Activated CD8-positive, alpha-beta T cell treated with anti-CD3 and anti-CD28 coated beads for 36 hours (primary cell): ENCODE measurements at places on chromosomes 5 and 9. TPM values are rescaled to one million over a fixed set of nuclear protein-coding genes. Genes with fewer than 3 reads are reported as not detected.

BTNL8 gene
- not detected for total RNA-seq

CD180 gene
- not detected for total RNA-seq

RETREG1 gene
- total RNA-seq = 31.9 TPM

SLC6A19 gene
- not detected for total RNA-seq

GRCh38 chr9:14538526-14538925 is 154.7 kb downstream of the ZDHHC21 start:
- no peak overlapping the region for H3K27ac ChIP-seq
- H3K4me3 ChIP-seq = no peak overlapping the region
- no peaks in the 10 kb centered on the region for H3K4me1 ChIP-seq
- no peak for DNase-seq

- no peak overlapping the region for H3K4me3 ChIP-seq
- peaks cover 29% of the 10 kb centered on the region for H3K4me1 ChIP-seq
- H3K36me3 ChIP-seq = peaks cover 4% of the 10 kb centered on the region
- H3K27ac ChIP-seq = no peak overlapping the region
Measured at GRCh38 chr5:14400085-14400484, 181.5 kb upstream of the OTULINL start.

GRCh38 chr9:90038763-90039162 is 434.0 kb downstream of the GADD45G start:
- no peak for DNase-seq
- no peaks in the 10 kb centered on the region for H3K4me1 ChIP-seq
- no peak overlapping the region for H3K27ac ChIP-seq
- no peaks in the 10 kb centered on the region for H3K36me3 ChIP-seq

GRCh38 chr5:73950441-73950873 is 324.5 kb downstream of the ARHGEF28 start:
- H3K4me3 ChIP-seq = no peak overlapping the region
- H3K4me1 ChIP-seq = no peaks in the 10 kb centered on the region
- peaks cover 1% of the 10 kb centered on the region for H3K27me3 ChIP-seq
- no peak for DNase-seq

- DNase-seq = no peak
- H3K4me1 ChIP-seq = peaks cover 5% of the 10 kb centered on the region
- no peaks in the 10 kb centered on the region for H3K27me3 ChIP-seq
Measured at GRCh38 chr5:35484241-35484640, 133.4 kb upstream of the SPEF2 start.

DNA sequence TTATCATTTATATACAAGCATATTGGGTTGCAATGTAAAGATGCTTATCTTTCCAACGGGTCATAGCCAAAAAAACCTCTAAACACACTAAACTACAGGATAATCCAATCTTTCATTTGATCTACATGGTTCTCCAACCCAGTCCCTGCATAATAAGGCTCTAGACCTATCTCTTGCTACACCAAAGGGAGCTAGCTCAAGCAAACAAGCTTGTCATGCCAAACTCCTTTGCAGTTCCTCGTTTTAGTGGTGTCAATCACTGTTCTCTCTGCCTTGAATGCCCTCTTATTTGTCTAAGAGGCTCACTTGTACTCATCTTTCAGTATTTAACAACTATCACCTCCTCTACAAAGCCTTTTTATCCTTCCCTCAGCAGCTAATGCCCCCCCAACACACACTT is 5.6 kb downstream of the HOMER1 start:
- H3K27me3 ChIP-seq = peaks cover 14% of the 10 kb centered on the region
- H3K36me3 ChIP-seq = peaks cover 2% of the 10 kb centered on the region
- peaks cover 38% of the 10 kb centered on the region for H3K4me1 ChIP-seq
- DNase-seq = no peak
- H3K27ac ChIP-seq = no peak overlapping the region

- no peak overlapping the region for H3K4me3 ChIP-seq
- no peak for DNase-seq
- H3K27me3 ChIP-seq = peaks cover 58% of the 10 kb centered on the region
- no peak overlapping the region for H3K27ac ChIP-seq
- peaks cover 22% of the 10 kb centered on the region for H3K4me1 ChIP-seq
- H3K36me3 ChIP-seq = no peaks in the 10 kb centered on the region
Measured at GRCh38 chr5:88885002-88885401, 2.0 kb upstream of the MEF2C start.
